Islet precursor cell (in vitro differentiated cells): ENCODE measurements at places on chromosomes 13 and 19.

- DNase-seq, result peak; percentile 74
Measured at GRCh38 chr13:99228737-99229691, 28.4 kb downstream of the UBAC2 start.

GRCh38 chr13:64704121-64704649 lies 2526.0 kb downstream of the PCDH9 start:
- no peak for DNase-seq

- DNase-seq, result no peak
Measured at GRCh38 chr13:79660361-79660760, 179.4 kb downstream of the NDFIP2 start.

- DNase-seq, result no peak
Measured at GRCh38 chr19:7272856-7273578, 21.2 kb downstream of the INSR start.

DNA sequence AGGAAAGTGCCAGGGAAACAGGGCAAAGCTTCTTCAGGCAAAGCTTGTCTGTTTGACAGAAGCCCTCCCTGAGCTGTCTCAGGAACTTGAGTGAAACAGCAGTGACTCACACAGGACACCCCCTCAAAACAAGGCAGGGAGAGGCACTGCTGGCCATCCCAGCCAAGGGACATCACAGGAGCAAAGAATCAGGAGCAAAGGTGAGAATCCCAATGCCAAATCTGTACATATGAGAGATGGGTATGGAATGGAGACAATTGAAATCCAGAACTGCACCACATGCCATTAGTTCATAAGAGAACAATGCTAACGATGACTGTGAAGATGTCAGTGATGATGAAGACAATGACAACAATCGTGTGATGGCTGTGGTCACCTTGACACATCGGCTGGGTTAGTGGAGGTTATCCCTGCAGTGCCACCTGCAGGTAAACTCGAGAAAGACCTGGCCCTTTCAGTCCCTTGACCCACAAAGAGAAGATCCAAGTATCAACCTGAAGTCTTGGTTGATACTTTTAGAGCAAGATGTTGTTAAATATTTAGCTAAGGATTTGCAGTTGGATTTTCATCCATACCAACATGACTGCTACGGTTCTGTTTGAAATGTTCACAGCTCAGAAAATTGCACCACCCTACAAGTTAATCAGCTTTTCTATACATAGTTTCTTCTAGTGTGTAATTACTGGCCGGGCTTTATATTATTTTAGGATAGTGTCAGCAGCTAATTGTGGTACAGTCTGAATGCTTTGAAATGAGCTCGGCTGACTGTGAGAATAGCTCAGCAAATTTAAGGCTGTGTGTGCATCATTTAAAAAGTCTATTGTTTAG lies 42.0 kb upstream of the IPO5 start:
- DNase-seq, result no peak

DNA sequence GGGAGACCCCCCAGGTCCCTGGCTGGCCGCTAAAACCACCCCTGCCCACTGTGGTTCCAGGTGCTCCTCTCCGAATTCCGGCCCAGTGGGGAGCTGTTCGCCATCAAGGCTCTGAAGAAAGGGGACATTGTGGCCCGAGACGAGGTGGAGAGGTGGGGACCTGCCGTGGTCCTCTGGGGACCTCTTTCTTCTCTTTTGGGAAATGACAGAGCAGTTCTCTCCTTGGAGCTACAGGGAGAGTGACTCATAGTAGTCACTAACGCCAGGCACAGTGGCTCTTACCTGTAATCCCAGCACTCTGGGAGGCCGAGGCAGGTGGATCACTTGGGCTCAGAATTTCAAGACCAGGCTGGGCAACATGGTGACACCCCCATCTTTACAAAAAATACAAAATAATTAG lies 7.3 kb downstream of the PTGER1 start:
- peak; percentile 59 for DNase-seq

GRCh38 chr13:96229356-96229755 lies 139.4 kb downstream of the HS6ST3 start:
- DNase-seq, result peak; percentile 54

DNA sequence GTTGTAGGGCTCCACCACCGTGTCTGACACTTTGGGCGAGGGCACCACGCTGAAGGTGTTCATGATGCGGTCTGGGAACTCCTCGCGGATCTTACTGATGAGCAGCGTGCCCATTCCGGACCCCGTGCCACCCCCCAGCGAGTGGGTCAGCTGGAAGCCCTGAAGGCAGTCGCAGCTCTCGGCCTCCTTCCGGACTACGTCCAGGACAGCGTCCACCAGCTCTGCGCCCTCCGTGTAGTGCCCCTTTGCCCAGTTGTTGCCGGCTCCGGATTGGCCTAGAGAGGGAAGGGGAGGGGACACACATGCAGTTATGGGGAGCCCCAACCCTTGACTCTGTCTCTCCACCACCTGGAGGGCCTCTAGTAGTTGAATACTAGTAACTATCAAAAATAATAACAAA lies 6.2 kb downstream of the TUBB4A start:
- no peak for DNase-seq

- DNase-seq, result no peak
Measured at GRCh38 chr13:34241332-34241731, 423.4 kb downstream of the RFC3 start.

DNA sequence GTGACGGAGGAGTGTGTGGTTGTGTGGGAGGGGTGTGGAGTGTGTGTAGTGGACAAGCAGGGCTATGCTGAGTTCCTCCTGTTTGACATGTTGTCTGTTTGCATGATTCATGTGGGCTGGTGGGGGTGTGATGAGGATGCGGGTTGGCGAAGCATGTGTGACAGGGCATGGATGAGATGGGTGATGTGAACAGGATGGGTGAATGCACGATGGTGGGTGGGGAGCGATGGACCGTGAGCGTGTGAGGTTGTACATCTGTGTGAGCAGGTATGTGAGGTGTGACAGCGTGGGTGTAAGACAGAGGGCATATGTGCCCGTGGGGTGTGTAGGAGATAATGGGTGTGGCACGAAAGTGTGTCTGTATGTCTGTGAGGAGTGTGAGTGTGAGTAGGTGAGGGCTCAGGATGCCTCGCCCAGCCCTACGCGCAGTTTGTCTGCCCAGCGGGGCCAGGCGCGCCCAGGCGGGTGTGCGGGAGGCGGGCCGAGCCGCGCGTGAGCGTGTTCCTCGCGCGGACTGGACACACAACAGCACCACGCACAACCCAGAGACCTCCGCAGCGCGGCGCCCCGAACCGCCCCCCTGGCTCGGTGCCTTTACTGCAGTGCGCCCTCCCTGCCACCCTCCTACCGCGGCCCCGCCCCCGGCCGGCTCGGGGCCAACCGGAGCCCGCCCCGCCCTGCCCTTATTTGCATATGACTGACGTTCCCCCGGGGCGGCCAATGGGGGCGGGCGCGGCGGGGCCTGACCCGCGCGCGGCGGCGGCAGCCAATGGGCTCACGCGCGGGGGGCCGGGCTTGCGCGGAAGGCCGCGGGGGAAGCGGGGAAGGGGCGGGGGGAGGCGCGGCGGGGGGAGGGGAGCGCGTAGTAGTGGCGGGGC lies 14.4 kb downstream of the CIC start:
- DNase-seq, result peak; percentile 97

- DNase-seq, result no peak
Measured at GRCh38 chr13:79999601-80000000, 341.3 kb downstream of the SPRY2 start.

DNA sequence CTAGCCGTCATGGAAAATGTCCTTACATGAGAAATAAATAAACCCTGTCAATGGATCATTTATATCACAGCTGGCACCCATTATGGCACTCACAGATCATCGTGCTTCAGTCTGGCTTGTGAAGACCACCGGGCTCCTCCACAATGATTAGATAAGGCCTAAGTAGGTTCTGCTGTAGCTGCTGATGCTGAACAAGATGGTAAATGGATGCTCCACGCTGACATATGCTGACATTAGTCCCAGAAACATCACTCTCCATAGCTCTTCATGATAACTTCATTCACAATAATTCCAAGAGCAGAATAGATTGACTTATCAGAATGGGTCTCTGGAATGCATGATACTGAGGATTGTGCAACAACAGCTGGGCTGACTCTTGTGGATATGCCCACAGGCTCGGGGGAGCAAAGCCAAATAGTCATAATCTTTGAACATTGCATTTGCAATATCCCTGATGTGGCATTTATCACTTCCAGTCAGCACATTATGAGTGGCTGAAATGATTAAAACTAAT lies 63.8 kb upstream of the RXFP2 start:
- no peak for DNase-seq

GRCh38 chr19:814152-815078 lies 7.3 kb downstream of the PLPPR3 start:
- DNase-seq, result peak; percentile 60

GRCh38 chr13:30789166-30789862 lies 54.0 kb downstream of the ALOX5AP start:
- peak; percentile 35 for DNase-seq

GRCh38 chr19:6059988-6060599 lies 50.2 kb downstream of the RFX2 start:
- peak; percentile 5 for DNase-seq

- no peak for DNase-seq
Measured at GRCh38 chr13:109629737-109630136, 156.6 kb downstream of the IRS2 start.

DNA sequence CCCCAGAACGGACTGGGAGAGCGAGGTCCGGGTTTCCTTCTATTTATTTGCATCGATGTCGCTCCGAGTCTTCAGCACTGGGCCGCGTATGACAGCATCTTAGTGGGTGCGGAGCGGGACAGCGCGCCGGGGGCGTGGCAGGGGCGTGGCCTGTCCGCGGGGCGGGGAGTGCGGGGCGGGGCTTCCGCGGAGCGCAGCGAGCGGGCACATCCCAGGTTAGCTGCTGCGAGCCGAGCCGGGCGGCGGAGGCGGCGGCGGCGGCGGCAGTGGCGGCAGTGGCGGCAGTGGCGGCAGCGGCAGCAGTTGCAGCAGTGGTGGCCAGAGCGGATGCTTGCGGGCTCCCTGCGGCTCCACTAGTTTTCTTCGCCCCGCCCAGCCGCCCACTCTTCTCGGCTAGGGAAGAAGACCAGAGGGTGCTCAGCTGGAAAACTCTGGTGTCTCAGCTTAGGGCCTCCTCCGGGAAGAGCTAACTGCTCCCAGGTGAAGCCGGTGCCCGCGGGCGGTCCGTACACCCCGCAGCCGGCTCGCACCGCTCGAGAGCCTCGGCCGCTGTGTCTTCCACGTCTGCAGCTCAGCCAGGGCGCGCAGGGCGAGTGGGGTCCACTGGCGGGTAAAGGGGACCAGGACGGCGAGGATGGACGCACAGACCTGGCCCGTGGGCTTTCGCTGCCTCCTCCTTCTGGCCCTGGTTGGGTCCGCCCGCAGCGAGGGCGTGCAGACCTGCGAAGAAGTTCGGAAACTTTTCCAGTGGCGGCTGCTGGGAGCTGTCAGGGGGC lies at the start of gene GPC5:
GPC5 (plus strand) TSS at position 209 of the 776 bp plus-strand sequence.
- peak; percentile 94 for DNase-seq

DNA sequence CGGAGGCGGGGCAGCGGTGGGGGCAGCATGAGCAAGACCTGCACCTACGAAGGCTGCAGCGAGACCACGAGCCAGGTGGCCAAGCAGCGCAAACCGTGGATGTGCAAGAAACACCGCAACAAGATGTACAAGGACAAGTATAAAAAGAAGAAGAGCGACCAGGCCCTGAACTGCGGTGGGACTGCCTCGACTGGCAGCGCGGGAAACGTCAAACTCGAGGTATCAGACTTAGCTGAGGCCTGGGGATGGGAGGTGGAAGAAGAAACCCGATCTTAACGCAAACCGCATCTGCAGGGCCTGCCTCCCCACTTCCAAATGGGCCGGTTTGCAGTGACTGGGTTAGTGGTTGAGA lies 693 bp downstream of the RFXAP start:
- DNase-seq, result no peak

GRCh38 chr13:113592571-113592970 lies 8.0 kb downstream of the TFDP1 start:
- DNase-seq, result peak; percentile 41

DNA sequence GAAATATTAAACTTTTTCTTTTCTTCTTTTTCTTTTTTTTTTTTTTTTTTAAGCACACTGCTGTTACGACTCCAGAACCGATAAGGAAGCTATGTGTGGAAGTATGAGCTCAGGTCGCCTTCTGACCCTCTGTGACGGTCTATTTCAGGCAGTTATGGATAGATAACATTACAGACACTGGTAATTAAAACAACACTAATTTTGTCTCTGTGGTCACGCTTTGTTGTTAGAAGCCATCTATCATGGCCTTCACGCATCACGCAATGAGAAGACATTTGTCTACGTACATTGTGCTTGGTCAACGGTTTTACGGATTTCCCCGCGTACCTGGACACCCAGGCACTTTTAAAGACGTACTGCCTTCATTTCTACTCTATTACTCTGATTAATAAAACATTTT lies 306.0 kb upstream of the ZNF507 start:
- DNase-seq, result no peak

DNA sequence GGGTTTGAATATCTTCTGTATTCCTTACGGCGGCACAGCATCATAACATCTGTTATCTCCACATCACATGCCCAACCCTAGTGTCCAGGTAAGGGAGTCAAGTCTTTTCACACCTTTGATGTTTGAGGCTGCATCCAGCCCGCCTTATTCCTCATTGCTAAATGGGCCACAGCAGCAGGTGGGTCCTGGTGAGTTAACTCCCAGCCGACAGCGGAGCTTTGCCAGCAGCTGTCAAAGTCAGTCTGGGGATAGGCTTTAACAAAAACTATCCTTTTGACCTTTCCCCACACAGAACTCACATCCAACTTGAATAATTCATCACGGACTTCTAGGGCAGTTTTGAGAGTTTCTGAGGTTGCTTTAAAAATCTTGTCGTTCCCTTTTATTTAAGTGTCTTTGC lies 235.1 kb downstream of the DLEU7 start:
- DNase-seq, result no peak

- no peak for DNase-seq
Measured at GRCh38 chr13:62483774-62484173, 1068.1 kb upstream of the PCDH20 start.

DNA sequence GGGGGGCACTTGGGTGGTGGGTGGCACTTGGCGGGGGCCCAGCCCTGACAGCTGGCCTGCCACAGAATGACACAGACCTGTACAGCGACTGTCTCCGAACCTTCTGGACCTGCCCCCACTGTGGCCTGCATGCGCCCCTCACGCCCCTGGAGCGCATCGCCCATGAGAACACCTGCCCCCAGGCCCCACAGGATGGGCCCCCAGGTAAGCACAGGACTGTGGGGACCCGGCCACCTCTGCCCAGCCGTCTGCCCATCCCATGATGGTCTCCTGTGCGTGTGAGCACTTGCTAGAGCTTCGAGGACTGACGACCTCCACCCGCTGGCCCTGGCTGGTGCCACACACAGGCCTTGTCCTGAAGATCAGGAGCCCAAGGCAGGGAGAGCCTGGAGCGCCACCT lies 32.0 kb downstream of the DHX34 start:
- DNase-seq, result no peak

- peak; percentile 65 for DNase-seq
Measured at GRCh38 chr13:94352057-94352456, 127.4 kb downstream of the DCT start.

- no peak for DNase-seq
Measured at GRCh38 chr13:22536851-22537250, 643.9 kb upstream of the SGCG start.
